ENCODE measurements at places on chromosomes 5 and 9.

GRCh38 chr5:135964670-135965320, 10.0 kb upstream of the LECT2 start:
- no peak for DNase-seq

- no peak for DNase-seq
Observed at GRCh38 chr5:33827018-33827707, 64.6 kb downstream of the ADAMTS12 start.

DNA sequence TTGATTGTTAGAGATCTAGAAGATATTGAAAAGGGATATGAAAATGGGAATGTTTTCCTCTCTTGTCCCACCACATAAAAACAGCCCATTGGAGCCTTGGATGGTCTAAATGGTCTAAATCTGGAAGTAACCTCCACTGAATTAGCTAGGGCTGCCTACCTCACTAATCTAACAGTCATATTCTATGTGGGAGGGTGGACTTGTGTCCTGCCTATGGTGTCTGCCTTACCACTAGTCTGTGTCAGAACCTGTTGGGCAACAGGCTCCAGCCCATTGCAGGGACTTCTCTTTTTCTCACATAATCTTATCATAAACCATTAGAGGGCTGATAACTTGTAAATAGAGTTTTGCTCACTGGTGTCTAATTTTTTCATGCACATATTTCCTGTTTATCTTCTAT, 548.8 kb upstream of the CDH18 start:
- DNase-seq: no peak

DNA sequence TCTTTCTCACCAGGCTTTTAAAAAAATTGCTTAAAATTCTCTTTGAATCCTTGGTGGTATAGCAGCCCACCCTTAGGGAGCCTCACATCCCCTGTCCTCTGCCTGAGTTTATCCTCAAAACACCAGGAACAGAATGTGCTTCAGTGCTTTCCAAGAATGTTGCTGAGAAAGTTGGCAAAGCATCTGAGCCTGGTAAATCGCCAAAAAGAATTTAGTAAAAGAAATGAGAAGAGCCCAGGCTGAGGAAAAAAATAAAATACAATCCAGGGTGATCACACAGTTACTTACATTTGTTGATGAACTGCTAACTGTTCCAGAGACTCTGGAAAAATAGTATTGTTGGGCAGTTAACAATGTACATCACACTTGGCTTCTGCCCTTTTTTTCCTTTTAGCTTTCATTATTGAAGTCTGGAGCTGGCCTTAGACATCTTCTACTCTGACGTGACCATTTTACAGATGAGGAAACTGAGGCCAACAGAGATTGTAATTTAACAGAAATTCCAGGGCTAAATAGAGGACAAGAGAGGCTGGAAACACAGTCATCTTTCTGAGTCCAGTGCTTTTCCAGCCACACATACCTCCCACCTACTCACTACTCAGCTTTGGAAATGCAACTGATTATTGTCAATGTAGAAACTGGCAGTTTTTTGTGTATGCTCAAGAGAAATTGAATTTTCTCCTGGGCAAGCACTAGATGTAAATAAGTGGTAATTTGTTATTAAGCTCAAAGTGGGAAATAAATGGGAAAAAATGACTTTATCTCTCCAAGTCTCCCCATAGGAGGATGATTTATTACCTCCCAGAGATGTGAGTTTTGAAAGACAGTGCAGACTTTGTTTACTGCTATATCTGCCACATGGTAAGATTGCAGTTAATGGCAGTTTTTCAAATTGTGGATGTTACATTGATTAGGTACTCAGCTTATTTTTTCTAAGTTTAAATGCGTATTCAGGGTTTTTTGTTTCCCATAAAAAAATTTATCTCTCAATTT, 86.7 kb upstream of the ALDH1A1 start:
- DNase-seq: no peak

DNA sequence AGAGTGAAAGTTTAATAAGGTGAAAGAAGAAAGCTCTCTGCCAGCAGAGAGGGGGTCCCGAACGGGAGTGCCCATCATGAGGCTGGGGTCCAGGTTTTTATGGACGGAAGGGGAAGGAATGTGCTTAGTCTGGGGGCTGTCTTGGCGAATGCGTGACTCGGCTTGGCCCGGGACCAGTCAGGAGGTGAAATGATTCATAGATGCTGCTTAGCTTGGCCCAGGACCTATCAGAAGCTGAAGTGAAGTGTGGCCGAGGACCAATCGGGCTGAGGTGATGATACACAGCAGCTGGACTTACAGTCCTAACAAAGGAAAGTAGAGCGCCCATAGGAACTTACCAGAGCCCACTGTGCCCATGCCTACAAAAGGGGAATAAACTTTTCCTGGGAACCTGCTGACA, 3.9 kb upstream of the FKTN start:
- no peak for DNase-seq

DNA sequence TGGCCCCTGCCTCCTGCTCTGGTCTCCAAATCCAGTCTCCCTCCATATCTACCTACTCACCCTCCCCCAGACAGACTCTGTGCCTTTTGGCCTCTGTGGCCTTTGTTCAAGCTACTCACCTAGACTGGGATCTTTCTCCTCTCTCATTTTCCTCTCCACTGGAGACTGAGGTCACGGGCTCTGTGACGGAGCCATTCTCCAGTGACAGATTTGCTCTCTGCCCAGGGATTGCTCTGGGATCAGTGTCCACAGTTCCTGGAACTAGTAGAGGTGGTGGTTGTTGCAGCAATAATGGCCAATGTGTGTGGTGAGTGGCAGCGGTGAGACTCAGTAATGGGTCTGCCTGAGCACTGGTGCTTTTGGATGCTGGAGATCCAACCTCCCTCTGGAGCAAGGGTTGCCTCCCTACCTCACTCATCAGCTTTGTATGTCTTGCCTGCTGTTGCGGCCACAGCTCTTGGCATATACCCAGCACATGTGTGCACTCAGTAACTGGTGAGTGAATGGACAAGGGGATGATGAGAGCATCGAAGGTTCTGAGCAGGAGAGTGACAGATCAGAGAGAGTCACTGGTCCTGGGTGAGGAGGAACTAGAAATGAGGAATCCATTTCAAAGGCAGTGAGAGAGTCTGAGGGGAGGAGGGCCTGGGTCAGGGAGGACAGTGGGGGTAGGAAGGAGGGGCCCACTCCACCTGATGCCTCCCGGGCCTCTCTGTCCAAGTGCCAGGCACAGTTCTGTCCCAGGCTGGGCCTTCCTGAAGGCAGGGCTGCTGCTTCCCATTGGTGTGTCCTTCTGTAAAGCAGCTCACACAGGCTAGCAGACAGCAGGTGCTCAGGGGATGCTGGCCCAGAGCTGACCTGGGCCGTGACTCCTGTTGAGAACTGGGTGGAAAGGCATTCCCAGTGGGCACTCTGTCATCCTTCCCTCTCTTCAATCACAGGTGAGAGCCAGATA, 96.5 kb upstream of the PITX1 start:
- DNase-seq: no peak

- DNase-seq: no peak
Observed at GRCh38 chr9:131743501-131743900, 3.6 kb upstream of the RAPGEF1 start.

Measured in activated CD8-positive, alpha-beta memory T cell treated with anti-CD3 and anti-CD28 coated beads for 4 hours (primary cell).